ENCODE measurements at places on chromosomes 4 and X.

- DNase-seq, result no peak
Observed at GRCh38 chrX:44085209-44085608, 112.0 kb upstream of the NDP start.

DNA sequence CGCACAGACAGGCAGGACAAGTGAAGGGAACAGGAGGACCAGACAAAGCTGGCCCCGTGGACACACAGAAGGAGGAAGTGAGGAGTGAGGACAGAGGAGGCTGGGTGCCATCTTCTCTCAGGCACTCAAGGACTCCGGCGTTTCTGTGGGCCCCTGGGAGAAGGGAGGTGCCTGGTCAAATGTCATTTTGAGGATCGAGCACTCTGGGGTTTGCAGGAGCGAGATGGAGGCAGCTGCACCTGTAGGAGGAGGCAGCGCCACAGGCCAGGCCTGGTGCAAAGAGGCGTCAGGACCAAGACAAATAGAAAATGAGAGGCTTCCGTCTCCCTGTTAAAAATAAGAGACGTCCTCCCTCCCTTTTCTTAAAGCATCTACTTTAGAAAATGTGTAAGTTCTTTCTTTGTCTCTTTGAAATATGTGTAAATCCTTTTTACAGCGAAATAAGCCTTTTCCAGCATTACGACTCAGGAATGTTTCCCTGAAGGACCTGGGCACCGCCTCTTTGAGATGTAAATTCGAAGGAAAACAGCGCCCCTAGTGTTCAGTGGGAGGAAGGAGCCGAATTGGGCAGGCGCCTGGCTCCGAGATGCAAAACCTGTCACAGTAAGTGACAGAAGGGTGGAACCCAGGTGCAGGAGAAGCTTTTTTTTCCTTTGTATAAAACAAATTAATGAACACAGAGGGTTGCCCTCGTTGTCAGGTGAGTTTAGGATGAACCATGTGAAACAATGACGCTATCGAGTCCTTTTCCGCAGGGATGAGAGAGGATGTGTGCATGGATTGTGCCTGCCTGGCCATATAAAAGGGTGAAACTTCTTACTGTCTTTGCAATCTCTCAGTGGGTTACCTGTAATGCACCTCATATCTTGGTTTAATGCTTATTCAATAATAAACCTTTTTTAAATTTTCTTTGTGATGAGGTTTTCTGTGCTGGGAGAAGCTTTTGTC lies 1.4 kb upstream of the C4orf50 start:
- peak; percentile 22 for DNase-seq

GRCh38 chrX:108209006-108209554 lies 117.5 kb downstream of the ATG4A start:
- no peak for DNase-seq

- DNase-seq, result no peak
Observed at GRCh38 chrX:42955349-42955748, 177.4 kb upstream of the PPP1R2C start.

DNA sequence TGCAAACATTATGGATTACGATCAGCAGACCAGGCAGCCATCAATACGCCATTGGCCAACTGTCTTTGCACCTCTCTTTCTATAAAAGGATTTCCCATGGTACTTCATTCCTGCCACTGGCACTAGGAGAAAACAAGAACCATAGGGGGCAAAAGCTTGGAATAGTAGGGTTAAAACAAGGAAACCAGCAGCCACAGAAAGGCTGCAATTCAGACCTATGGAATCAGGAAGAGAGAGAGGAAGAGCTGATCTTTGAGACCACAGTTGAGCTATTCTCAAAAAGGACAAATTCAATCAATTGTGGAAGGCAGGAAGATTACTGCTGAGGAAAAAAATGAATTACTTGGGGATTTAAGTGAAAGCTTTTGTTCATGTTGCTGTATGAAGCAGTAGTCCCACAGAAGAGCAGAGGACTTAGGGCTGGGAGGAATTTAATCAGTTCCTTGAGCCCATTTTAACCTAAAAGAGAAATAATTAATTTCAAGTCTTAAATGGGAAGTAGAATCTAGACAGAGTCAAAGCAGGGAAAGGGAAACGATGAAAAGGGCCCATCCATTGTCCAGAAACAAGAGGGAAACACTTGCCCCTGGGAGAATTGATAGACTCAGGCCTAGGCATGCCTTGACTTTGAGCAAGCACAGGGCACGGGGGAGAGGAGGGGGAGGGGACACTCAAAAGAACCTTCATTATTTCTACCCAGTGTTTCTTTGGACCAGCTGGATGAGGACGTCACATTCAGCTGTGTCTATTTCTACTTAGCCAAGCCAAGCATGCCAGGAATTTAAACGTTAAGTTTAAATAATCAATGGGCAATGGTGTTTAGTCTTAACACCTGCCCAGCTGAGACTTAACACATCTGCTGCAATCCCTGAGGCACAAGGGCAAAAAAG lies 50.7 kb downstream of the SCD5 start:
- no peak for DNase-seq

- no peak for DNase-seq
Observed at GRCh38 chr4:113952452-113953029, 26.9 kb downstream of the ARSJ start.

DNA sequence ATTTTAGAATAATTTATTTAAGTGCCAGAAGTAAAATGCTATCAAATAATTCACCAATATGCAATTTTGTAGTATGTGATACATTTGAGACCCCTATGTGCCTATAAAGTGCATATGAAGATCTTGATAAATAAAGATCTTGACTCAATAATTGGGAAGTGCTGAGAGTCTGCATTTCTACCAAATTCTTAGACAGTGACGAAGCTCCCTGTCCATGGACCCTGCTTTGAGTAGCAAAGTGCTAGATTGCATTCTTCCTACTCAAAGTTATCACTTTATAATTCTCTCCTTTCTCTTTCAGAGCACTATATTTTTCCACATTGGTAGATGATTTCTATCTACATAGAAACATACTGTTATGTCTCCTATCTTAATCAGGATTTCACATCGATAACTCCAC lies 1393.9 kb downstream of the ARAP2 start:
- no peak for DNase-seq

DNA sequence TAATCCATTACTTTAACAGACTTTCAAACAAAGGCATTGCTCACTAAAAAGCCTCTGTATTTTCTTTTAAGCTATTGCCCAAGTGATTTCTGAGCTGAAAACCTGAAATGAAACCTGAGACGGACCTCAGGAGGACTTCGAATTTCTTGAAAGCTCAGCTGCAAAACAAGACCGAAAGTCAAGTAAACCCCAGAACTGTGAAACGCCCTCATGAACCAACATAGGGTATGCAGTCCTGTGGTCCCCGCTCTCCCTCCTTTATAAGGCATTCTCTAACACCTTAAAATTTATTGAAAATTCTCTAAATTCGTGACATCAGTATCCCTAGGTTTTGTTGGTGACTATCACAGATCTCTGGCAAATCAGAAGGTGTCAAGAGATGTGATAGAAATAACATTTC lies 91.8 kb downstream of the SHISA3 start:
- no peak for DNase-seq

DNA sequence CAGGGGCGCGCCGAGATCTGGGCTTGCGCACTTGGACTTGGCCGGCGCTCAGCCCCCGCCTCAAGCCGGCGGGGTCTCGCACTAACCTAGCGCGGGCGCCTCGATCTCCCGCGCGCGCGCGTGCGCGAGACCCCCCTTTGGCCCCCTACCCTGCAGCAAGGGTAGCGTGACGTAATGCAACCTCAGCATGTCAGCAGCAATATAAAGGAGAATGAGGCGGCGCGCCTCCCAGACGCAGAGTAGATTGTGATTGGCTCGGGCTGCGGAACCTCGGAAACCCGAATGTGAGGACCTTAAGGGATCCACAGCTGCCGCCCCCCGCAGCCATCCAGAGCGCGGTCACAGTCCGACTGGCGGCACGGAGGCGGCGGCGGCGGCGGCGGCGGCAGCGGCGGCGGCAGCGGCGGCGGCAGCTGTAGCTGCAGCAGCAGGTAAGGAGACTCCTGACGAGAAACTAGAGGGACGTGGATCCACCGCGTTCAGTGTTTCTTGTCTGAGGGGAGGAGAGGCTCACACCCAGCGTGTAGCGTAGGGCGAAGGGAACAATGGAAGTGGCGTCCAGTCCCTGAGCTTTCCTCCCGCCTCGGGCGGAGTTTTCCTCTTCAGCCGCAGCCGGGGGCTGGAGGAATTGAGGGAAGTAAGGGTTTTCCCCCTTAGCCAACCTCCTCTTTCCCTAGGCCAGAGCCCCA lies at the start of the genes SATL1 and ZNF711:
SATL1 (minus strand) TSS at position 19 of the 689 bp plus-strand sequence. CDS start 134,811 bp downstream, outside the sequence.
ZNF711 (plus strand) TSS at position 231 of the 689 bp plus-strand sequence. CDS start 3,582 bp downstream, outside the sequence.
- DNase-seq, result peak; percentile 16

DNA sequence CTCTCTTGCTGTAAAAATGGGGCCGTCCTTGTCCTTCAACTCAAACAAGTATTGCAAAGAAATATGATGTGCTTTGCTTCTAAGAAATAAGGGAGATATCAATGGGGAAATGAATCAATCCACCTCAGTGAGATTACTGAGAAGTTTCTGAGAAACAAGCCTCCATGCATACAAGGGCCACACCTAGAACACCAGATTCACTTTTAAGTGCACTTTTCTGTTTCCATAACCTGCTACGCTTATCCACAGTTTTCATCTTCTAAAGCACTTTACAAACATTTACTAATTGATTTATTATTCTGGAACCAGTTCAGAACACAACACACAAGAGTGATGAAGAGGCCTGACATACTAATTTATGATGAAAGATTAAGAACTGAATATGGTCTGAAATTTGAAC lies 54.0 kb upstream of the BOD1L1 start:
- no peak for DNase-seq
